ENCODE measurements at places on chromosomes 4 and X. TPM values are rescaled to one million over a fixed set of nuclear protein-coding genes. Genes with fewer than 3 reads are reported as not detected.

DNA sequence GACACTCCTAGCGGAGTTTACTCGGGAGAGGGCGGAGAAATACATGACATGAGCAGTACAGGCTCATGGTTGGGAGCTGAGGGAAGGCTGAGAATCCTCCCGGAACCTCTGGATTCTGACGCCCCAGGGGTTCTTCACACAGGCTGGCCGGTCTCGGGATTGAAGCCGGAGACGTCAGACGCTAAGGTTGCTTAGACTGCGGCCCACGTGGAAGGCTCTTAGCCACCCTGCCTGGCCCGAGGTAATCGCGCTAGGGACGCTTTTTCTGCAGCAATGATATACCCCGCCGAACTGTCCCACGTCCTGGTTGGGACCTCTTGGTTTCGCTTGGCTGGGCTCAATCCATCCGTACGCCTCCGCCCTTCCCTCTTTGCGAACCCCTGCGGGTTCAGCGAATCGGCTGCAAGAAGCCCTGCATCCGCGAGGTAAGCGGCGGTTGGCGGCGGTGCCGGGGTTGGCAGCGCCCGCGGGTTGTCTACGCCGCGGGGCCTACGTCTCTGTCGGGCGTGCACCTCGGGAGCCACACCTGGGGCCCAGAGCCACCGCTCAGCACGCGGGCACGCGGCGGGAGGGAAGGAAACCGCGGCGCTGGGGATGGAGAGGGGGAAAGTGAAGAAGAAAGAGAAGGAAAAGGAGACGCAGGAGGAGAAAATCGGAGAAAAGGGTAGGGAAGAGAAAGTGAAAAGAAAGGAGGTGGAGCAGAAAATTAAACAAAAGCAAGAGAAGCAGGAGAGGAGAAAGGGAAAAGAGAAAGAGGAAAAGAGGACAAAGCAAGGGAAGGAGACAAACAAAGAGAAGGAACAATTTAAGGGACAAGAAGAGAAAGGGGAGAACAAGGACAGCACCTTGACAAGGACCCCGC, at the start of gene ARL9:
TSS of gene ARL9 (plus strand) at position 523 of the 862 bp plus-strand sequence. CDS start at position 595, 72 bp downstream.
- peak within 1 kb of the TSS; percentile 94 for H3K4me3 ChIP-seq
- peaks cover 21% of the 10 kb centered on the region for H3K4me1 ChIP-seq
- H3K27me3 ChIP-seq = peaks cover 4% of the 10 kb centered on the region
- DNase-seq = peak; percentile 31

The BCAP31 gene
- total RNA-seq = 335 TPM

- no peak overlapping the region for H3K27ac ChIP-seq
- H3K4me1 ChIP-seq = peaks cover 15% of the 10 kb centered on the region
- no peak for DNase-seq
- H3K4me3 ChIP-seq = no peak overlapping the region
- no peaks in the 10 kb centered on the region for H3K27me3 ChIP-seq
These were observed 21.7 kb upstream of the GEMIN8 start for GRCh38 chrX:14051416-14051815.

DNA sequence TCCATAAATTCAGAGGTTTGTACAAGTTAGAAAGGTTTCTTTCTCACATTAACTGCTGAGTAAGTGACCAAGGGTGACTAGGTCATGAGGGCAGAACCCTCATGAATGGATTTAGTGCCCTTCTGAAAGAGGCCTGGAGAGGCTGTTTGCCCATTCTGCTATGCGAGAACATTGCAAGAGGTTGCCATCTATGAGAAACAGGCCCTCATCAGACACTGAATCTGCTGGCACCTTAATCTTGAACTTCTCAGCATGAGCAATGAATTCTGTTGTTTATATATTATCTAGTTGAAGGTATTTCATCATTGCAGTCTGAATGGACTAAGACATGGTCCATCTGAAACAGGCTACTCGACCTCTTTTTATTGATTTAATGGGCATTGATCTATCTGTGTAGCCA, 96.2 kb upstream of the GPRIN3 start:
- H3K27me3 ChIP-seq = no peaks in the 10 kb centered on the region
- no peaks in the 10 kb centered on the region for H3K36me3 ChIP-seq
- H3K27ac ChIP-seq = no peak overlapping the region

DNA sequence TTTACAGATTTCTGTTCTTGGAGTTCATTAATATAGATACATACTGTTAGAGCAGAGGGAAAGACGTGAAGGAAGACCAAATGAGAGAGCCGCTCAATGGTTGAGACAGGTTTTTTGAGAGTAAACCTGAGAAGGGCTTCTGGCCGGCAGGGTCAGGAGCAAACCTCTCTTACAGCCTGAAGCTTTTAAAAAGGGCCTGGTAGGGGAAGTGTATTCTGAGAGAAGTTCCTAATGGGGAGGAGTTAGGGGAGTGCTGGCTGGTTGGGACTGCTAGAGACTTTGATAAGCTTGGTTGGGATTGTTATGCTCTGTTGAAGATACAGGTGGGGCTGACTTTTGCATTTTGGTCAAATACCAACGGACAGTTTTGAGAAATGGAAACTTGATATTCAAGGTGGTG, 186.8 kb upstream of the PABPC4L start:
- H3K4me3 ChIP-seq = no peak overlapping the region
- H3K36me3 ChIP-seq = no peaks in the 10 kb centered on the region
- H3K27me3 ChIP-seq = no peaks in the 10 kb centered on the region
- no peak for DNase-seq
- H3K27ac ChIP-seq = no peak overlapping the region
- H3K4me1 ChIP-seq = no peaks in the 10 kb centered on the region

The NPY5R gene
- not detected for total RNA-seq

The TNMD gene
- not detected for total RNA-seq

GRCh38 chr4:164614999-164615398, 138.9 kb upstream of the SMIM31 start:
- no peaks in the 10 kb centered on the region for H3K4me1 ChIP-seq
- no peak overlapping the region for H3K4me3 ChIP-seq
- DNase-seq = no peak
- no peaks in the 10 kb centered on the region for H3K27me3 ChIP-seq
- no peak overlapping the region for H3K27ac ChIP-seq
- peaks cover 5% of the 10 kb centered on the region for H3K36me3 ChIP-seq

DNA sequence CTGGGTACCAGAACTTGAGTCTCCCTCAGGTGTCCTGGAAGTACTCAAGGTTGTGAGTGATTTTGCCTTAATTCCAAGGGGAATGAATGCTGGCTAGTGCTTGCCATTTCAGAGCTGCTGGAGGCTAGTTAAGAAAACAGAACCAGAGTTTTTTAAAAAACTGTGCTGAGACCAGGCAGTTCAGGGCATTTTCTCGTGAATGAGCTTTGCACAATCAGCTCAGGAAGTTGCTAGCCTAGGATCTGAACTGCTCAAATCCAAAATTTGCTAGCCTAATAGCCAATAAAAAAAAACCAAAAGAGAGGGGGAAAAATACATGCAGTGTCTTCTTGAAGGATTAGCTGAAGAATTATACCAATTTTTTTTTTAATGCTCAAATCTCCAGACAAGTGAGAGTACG, 292.7 kb downstream of the FBXW7 start:
- H3K27ac ChIP-seq = no peak overlapping the region
- H3K4me1 ChIP-seq = peaks cover 18% of the 10 kb centered on the region
- H3K4me3 ChIP-seq = no peak overlapping the region
- no peaks in the 10 kb centered on the region for H3K36me3 ChIP-seq
- peaks cover 12% of the 10 kb centered on the region for H3K27me3 ChIP-seq

The TMPRSS11B gene
- not detected for total RNA-seq

The MAGEB2 gene
- total RNA-seq = not detected

The MORC4 gene
- 24.6 TPM for total RNA-seq

- peak; percentile 35 for DNase-seq
- peak overlapping the region; percentile 79 for H3K27ac ChIP-seq
- peaks cover 38% of the 10 kb centered on the region for H3K4me1 ChIP-seq
- H3K27me3 ChIP-seq = peaks cover 1% of the 10 kb centered on the region
- H3K36me3 ChIP-seq = no peaks in the 10 kb centered on the region
- H3K4me3 ChIP-seq = no peak overlapping the region
These were observed 270.7 kb downstream of the FBXW7 start for GRCh38 chr4:152265149-152265621.

DNA sequence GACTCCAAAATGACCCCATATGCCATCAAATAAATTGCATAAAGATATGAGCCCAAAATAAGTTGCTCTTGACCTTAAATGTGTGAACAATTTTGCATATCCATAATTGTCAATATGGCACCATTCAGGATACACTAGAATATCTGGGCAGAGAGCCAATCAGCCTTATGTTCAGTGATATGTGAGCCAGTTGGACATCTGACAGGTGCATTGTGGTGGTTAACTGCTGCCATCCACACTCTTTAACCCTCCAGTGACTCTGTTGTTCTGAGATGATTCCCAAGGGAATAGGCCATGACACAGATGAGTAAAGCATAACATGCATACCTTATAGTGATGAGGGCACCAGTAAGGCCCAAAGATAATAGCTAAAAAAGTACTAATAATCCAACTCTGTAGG, 500.1 kb downstream of the PCDH18 start:
- H3K27ac ChIP-seq = no peak overlapping the region
- no peak for DNase-seq
- H3K4me3 ChIP-seq = no peak overlapping the region
- H3K4me1 ChIP-seq = no peaks in the 10 kb centered on the region
- no peaks in the 10 kb centered on the region for H3K36me3 ChIP-seq

DNA sequence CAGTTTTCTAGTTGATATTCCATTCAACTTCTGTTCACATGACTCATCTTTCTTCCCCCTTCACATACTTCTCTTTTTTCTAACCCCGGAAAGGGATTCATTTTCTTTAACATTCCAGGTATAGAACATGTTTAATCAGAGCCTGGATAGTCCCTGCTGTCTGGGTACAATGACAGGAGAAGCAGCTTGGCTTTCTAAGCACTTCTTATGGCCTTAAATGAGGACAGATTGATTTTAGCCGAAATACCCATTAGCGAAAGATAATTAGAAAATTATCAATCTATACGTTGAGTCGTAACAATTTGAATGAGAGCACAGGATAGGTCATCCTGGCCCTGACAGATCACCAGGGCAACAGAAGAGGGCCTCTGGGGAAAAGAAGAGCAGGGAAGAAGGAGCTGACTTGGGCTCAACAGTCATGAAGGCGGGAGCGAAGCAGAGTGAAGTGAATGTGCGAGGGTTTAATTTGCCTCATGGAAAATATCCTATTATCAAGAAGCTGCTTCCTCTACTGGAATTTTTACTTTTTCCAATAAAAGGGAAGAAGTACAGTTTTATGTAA, 62.2 kb downstream of the PPP1R2C start:
- no peak overlapping the region for H3K27ac ChIP-seq
- no peaks in the 10 kb centered on the region for H3K27me3 ChIP-seq
- H3K36me3 ChIP-seq = no peaks in the 10 kb centered on the region
- no peak for DNase-seq
- H3K4me1 ChIP-seq = no peaks in the 10 kb centered on the region

DNA sequence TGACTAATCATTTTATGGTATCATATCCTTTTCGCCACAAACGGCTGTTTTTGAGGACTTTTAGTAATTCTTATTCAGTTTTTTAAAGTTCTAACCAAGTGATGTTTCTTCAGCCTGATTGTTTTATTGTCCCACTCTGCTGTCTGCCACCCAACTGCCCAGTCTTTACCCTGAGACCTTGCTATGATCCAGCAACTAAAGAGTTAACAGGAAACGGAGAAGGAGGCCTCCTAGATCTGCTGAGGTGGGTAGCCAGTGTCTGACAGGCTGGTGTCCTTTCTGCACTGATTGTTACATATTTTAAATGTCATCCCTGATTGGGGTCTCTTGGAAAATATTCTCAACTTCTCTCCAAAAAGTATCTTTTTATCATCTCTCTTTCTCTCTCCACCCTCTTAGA, 7.9 kb upstream of the TMEM150C start:
- DNase-seq = no peak
- H3K27me3 ChIP-seq = peaks cover 14% of the 10 kb centered on the region
- H3K4me3 ChIP-seq = no peak overlapping the region
- H3K36me3 ChIP-seq = no peaks in the 10 kb centered on the region

GRCh38 chr4:96162636-96163035, 322.7 kb downstream of the PDHA2 start:
- H3K36me3 ChIP-seq = no peaks in the 10 kb centered on the region
- no peak overlapping the region for H3K4me3 ChIP-seq
- H3K27me3 ChIP-seq = no peaks in the 10 kb centered on the region
- H3K4me1 ChIP-seq = no peaks in the 10 kb centered on the region

DNA sequence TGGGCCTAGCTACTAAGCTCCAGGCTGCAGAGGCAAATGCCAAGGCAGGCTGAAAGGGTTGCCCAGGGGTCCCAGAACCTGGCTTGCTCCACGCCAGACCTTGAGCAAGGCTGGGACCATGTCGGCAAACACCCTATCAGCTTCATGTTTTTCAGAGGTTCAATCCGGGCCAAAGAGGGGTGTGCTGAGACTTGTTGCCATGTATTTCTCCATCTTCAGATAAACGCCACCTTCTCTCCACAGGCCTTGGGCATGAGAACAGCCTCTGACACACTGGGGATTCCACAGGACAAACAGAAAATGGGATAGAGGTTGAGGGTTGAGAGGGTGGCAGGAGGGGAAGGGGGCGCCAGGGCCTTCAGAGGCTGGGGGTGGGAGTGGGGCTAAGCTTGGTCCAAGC, 8.6 kb downstream of the PJA1 start:
- no peak overlapping the region for H3K27ac ChIP-seq
- DNase-seq = no peak
- H3K36me3 ChIP-seq = peaks cover 1% of the 10 kb centered on the region
- H3K4me1 ChIP-seq = peaks cover 10% of the 10 kb centered on the region
- no peaks in the 10 kb centered on the region for H3K27me3 ChIP-seq
- H3K4me3 ChIP-seq = no peak overlapping the region

GRCh38 chrX:150184491-150184890, 178.6 kb upstream of the MAMLD1 start:
- H3K36me3 ChIP-seq = peaks cover under 1% of the 10 kb centered on the region
- no peaks in the 10 kb centered on the region for H3K27me3 ChIP-seq
- peaks cover 29% of the 10 kb centered on the region for H3K4me1 ChIP-seq
- no peak overlapping the region for H3K27ac ChIP-seq

DNA sequence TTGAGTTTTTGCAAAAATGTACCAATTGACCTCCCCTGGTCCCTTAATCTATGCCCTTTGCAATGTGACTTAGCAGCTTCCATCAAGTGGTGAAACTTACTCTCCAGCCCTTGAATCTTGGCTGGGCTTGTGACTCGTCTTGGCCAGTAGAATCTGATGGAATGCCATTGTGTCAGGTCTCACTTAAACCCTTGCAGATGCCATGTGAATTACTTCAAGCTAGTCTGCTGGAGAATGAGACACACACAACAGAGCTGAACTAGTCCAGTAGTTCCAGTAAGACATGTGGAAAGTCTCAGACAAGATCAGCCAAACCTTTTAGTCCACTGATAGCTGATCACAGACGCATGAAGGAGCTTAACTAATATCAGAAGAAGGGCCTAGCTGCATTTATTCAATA, 567.8 kb upstream of the CPEB2 start:
- H3K27me3 ChIP-seq = peaks cover 2% of the 10 kb centered on the region
- no peak for DNase-seq
- H3K4me1 ChIP-seq = no peaks in the 10 kb centered on the region
- H3K4me3 ChIP-seq = no peak overlapping the region
- no peaks in the 10 kb centered on the region for H3K36me3 ChIP-seq

The MYOZ2 gene
- total RNA-seq = 0.34 TPM

GRCh38 chrX:12693754-12694153, 97.5 kb upstream of the PRPS2 start:
- no peak overlapping the region for H3K4me3 ChIP-seq
- H3K36me3 ChIP-seq = no peaks in the 10 kb centered on the region
- H3K27me3 ChIP-seq = no peaks in the 10 kb centered on the region

Measured in HFFc6 (cell line).